ENCODE measurements at places on chromosomes 16 and 17.

DNA sequence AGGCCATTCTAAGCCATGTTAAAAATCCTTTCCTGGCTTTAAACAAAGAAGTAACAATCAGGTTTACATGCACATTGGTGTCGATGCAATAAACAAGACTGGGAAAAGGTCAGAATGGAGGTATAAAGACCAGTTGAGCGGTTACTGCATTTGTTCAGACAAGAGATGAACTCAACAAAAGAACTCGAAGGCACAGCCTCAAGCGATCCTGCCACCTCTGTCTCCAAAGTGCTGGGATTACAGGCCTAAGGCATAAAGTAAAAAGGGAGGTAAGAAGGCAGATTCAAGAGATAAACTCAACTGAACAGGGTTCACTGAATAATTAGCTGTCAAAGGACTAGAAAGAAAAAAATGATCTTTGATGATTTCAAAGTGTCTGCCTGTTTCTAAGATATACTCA is 39.4 kb downstream of the USP32 start:
- no peak for DNase-seq

- no peak for DNase-seq
Measured at GRCh38 chr16:68493412-68494070, 45.2 kb upstream of the SMPD3 start.

DNA sequence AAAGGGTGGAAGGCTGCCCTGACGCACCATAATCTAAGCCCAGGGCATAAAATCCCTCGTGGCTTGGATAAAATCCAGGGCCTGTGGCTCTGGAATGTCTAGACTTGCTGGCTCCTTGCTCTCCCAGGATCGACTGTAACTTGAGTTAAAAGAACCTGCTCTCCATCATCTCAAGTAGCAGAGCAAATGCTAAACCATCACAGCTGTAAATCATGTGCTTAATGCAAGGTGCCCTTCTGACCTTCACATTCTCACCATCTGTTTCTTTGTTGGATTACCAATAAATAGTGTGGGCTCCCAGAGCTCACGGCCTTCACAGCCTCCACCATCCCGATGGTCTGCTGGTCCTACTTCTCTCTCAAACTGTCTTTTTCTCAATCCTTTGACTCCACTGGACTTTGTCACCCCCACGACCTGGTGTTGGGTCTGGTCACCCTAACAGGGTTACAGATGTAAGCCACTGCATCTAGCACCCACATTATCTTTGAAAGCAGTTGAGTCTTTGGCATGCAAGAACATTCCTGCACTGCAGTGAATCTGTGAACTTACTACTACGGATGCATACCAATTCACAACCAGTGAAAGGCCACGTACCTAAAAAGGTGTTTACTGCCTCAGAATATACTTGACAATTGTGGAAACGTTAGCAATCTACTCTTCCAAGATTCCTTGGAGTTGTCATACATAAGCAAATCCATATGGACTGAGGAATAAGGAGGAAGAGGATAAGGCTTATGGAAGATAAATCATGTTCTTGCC is 15.3 kb downstream of the RSL1D1 start:
- DNase-seq, result no peak

DNA sequence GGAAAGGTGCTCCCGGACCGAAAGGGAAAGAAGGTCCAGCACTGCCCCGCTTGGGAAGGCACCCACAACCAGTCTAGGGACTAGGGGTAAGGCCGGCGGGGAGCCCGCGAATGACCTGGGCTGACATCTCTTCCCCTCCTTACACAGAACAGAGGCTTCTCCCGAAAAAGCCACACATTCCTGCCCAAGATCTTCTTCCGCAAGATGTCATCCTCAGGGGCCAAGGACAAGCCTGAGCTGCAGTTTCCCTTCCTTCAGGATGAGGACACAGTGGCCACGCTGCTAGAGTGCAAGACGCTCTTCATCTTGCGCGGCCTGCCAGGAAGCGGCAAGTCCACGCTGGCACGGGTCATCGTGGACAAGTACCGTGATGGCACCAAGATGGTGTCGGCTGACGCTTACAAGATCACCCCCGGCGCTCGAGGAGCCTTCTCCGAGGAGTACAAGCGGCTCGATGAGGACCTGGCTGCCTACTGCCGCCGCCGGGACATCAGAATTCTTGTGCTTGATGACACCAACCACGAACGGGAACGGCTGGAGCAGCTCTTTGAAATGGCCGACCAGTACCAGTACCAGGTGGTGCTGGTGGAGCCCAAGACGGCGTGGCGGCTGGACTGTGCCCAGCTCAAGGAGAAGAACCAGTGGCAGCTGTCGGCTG is 1.5 kb downstream of the CNP start:
- no peak for DNase-seq

GRCh38 chr17:53390575-53390974 is 432.2 kb upstream of the KIF2B start:
- no peak for DNase-seq

DNA sequence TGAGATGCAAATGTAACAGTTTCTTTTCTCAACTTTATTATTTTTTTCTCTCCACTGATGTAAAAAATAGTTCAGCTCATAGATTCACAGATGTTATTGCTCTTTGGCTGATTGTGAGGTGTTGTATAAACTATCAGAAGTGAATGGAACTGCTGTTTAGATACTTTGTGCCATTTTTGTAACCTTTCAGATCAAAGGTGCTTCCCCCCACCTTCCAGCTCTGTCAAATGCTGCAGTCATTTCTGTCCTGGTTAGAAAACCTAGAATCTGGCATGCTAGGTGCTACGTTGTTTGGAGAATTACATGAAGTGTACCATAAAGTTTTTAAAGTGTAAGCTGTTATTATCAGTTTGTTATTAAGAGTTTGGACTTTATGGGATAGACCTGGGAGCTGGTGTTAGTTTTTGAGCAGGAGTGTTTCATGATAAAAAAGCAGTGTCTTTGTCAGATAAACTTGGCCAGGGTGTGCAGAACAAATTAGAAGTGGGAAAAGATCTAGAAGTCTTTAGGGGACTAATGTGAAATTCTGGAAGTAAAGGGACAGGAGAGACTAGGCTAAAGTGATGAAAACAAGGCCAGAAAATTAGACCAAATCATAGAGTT is 1.8 kb upstream of the WIPI1 start:
- DNase-seq, result no peak

DNA sequence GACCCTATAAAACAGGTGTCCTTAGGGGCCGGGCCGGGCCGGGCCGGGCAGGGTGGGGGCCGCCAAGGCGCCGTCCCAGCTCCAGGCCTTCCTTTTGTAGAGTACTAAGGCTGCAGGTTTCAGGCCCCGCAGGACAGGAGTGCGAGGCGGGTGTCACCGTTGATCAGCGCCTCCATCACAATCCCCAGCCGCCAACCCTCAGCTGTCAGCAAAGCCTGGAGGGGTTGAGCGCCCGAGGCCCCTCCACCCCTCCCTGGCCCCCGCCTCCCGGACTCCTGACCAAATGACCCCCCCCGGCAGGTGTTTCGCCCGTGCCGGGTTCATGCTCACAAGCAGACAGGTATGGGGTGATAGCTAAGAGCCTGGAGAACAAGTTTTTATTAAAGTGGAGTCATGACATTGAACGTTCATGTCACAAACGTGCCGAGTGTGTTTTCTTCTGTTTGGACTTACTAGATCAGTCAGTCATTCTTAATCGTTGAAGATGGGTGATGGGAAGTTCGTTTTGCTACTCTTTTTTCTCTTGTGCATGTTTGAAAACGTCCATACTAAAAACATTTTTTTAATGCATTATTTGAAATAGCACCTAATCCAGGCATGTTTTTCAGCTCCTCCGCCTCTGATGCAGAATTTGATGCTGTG is 534 bp downstream of the ARL2BP start:
- no peak for DNase-seq

GRCh38 chr17:27457731-27458523 is 1.7 kb downstream of the KSR1 start:
- no peak for DNase-seq

DNA sequence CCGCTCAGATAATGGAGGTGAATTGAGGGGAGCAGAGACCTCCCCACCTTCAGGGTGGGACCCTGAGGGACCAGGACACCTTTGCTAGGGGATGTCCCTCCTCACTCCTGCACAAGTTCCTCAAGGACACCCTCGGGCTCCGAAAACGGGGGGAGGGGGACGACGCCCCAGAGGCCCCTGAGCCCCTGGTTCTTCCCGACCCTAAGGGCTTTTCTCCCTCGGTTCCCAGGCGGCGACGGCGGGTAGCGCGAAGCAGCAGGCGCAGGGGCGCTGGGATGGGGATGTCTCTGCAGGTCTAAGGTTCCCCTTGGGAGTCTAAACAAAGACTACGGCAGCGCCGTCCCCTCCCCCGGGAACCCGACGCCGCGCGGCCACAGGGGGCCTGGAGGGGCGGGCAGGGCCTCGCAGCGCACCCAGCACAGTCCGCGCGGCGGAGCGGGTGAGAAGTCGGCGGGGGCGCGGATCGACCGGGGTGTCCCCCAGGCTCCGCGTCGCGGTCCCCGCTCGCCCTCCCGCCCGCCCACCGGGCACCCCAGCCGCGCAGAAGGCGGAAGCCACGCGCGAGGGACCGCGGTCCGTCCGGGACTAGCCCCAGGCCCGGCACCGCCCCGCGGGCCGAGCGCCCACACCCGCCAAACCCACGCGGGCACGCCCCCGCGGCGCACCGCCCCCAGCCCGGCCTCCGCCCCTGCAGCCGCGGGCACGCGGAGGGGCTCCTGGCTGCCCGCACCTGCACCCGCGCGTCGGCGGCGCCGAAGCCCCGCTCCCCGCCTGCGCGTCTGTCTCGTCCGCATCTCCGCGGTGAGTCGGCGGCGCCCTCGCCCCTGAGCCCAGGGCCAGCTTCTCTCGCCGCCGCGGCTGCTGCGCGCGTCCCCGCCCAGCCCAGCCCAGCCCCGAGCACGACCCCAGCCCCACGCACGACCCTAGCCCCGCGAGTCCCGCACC is 36.7 kb upstream of the NDRG4 start:
- DNase-seq, result no peak

DNA sequence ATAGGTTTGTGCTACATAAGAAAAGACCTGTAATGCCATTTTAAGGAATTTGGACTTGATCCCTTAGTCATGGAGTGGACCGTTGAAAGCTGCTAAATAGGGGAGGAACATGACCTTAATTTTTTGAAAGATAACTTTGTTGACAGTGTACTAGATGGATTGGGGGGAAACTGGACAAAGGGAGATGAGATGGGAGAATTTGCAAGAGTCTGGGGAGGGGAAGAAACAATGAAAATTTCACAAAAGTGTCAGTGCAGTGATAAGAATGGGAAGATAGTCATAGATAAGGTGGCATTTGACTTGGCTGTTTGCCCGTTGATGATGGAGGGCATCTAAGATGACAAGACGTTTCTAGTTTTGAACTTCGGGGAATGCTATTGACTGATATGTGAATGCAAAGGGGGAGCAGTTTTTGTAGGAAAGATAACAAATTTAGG is 22.3 kb upstream of the KRT10 start:
- DNase-seq, result no peak

GRCh38 chr17:19003543-19004420 is 782 bp downstream of the FAM83G start:
- no peak for DNase-seq

- DNase-seq, result peak; percentile 85
Measured at GRCh38 chr16:23835390-23836077, at the start of gene PRKCB. Gene PRKCB (plus strand): TSS chr16:23835983.

GRCh38 chr16:12201216-12201615 is 224.7 kb downstream of the SNX29 start:
- no peak for DNase-seq

DNA sequence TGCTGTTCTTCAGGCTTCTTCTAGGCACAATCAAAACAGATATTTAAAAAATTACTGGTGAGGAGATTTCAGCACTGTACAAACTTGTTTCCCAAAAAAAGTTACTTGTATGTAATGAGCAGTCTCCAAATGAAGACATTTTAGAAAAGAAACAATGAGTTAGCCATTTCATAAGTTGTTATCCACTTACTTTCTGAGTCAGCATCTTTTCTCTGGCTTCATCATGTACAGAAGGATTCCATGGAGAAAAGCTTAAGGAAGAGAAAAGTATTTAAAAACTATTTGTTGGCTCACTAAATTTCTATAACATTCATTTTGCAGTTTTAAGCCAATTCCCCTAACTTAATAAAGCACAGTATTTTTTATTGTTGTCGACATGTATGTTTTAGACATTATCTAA is 10.5 kb downstream of the AKTIP start:
- no peak for DNase-seq

GRCh38 chr17:45136846-45137560 is 1.5 kb downstream of the ACBD4 start:
- DNase-seq, result no peak

DNA sequence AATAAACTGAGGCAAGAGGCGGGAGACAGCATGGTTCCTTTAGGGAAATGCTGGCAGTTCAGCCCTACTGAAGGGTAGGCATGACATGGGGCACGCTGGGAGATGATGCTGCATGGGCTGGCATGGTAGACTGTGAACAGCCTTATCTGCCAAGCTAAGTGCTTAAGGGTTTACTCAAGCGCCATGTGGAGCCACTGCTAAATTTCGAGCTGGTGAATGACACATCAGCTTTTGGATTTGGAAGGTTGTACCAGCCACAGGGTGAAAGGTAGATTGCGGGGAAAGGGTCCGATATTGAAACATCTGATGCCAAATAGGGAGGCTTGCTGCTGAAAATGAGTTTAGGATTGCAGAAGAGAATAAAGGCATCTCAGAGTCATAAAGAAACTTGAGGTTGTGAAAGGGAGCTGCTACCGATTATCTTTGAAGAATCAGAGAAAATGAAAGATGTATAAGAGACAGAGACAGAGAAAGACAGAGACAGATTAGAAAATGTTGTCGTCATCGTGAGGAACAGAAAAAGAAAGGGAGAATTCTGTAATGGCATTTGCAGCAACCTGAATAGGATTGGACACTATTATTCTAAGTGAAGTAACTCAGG is 16.3 kb downstream of the PIK3R5 start:
- no peak for DNase-seq

DNA sequence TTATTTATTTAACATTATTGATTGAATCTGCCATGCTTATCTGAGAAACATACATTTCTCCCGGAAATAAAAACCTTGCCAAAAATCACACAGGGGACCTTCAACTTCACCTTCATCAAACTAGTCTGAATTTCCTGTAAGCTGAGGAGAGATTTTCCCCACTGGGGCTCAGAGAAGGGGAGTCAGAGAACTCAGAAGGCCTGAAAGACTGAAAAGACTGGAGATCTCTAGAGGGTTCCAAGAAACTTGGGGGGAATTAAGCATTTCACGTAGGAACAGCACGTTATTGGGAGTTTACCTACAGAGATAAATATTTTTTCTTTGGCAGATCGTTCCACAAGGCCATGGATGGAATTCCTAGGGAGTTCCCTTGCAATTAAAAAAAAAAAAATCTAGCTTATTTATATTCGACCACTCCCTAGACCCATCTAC is 528 bp upstream of the NOL11 start:
- DNase-seq, result no peak

DNA sequence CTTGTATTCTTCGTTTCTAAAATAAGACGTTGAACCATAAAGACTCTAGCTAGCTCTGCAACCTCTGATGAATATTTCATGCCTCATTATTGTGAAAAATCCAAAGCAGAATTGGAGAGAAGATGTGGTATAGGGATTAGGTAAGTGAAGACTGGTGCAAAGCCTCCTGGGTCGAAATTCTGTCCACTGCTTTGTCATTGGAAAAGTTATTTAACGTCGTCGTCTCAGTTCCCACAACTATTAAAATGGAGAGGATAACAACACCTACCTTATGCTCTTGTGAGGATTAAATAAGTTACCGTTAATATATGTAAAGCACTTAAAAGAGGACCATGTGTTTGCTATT is 1.4 kb upstream of the PRPSAP2 start:
- no peak for DNase-seq
